Small intestine (tissue), 16 donors: ENCODE measurements at places on chromosomes 1 and 21.

DNA sequence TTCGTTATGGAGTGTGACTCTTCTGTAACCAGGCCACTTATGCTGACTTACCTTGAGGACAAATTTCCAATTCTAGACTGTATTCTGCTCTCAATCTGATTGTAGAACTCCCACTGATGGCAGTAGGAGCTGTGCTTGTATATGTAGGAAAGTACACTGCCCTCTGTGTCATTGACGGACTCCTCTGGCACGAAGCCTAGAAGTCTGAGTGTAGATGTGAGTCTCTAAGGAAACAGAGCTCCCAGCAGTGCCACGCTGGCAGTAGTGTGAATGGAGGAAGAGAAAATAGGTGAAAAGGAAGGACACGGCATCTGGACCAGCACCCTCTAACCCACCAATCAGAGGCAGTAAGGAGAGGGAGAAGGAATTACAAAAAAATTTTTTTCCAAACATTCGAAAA, 130.4 kb upstream of the ADGRL2 start:
- no peaks in the 10 kb centered on the region for H3K36me3 ChIP-seq
- H3K27ac ChIP-seq: no peak overlapping the region
- no peaks in the 10 kb centered on the region for H3K27me3 ChIP-seq
- peak; percentile 82 for DNase-seq
- no peaks in the 10 kb centered on the region for H3K4me1 ChIP-seq
- no peak overlapping the region for H3K4me3 ChIP-seq

DNA sequence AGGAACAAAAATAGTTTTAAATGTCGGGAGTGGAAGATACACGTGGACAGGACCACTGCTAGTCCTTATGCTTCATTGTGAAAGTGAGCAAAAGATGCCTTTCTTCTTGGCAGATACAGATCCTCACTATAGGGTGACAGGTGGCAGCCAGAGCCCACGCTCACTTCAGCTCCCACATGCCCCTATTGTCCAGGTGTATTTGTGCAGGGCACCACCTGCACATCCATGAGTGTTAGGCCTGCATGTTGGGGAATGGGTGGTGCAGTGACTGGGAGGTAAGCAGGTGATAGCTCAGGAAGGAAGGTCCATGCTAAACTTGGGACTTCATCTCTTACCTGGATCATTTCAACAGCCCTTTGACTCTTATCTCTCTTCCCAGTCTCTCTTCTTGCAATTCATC, 27.4 kb downstream of the SLC5A9 start:
- H3K4me3 ChIP-seq: no peak overlapping the region
- H3K36me3 ChIP-seq: peaks cover 30% of the 10 kb centered on the region
- H3K27me3 ChIP-seq: no peaks in the 10 kb centered on the region
- DNase-seq: peak; percentile 34
- peaks cover 17% of the 10 kb centered on the region for H3K4me1 ChIP-seq

GRCh38 chr1:194117582-194117981, 931.2 kb upstream of the B3GALT2 start:
- peak; percentile 4 for DNase-seq
- no peaks in the 10 kb centered on the region for H3K27me3 ChIP-seq
- no peaks in the 10 kb centered on the region for H3K4me1 ChIP-seq
- H3K27ac ChIP-seq: no peak overlapping the region
- H3K36me3 ChIP-seq: no peaks in the 10 kb centered on the region

GRCh38 chr1:150563340-150564038, 14.3 kb downstream of the ADAMTSL4 start:
- peak overlapping the region; percentile 68 for H3K27ac ChIP-seq
- no peaks in the 10 kb centered on the region for H3K36me3 ChIP-seq
- H3K27me3 ChIP-seq: no peaks in the 10 kb centered on the region
- H3K4me3 ChIP-seq: no peak overlapping the region
- peak; percentile 62 for DNase-seq

- H3K4me3 ChIP-seq: no peak overlapping the region
- no peak for DNase-seq
- no peaks in the 10 kb centered on the region for H3K36me3 ChIP-seq
- peaks cover 6% of the 10 kb centered on the region for H3K4me1 ChIP-seq
- no peak overlapping the region for H3K27ac ChIP-seq
Measured at GRCh38 chr21:42303443-42303842, 11.8 kb downstream of the TFF3 start.

DNA sequence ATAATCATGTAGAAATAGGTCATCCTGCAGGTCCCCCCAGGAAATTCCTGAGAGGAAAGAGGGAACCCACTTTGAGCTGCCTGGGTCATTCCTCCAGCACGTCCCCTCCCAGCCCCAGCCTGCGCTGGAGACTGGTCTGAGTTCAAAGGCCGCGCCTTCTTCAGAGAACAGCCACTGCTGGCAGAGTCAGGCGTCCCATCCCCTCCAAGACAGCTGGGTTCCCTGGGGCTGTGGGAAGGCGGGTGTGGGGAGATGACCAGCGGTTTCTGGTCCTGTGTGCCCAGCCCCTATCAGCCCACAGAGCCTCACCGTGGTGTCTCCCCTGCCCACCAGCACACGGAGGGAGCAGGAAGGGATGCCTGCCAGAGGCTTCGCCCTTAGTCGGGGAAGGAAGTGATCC, 18.0 kb upstream of the TRAPPC10 start:
- no peak overlapping the region for H3K4me3 ChIP-seq
- DNase-seq: peak; percentile 32
- H3K4me1 ChIP-seq: no peaks in the 10 kb centered on the region
- H3K36me3 ChIP-seq: no peaks in the 10 kb centered on the region
- no peaks in the 10 kb centered on the region for H3K27me3 ChIP-seq

DNA sequence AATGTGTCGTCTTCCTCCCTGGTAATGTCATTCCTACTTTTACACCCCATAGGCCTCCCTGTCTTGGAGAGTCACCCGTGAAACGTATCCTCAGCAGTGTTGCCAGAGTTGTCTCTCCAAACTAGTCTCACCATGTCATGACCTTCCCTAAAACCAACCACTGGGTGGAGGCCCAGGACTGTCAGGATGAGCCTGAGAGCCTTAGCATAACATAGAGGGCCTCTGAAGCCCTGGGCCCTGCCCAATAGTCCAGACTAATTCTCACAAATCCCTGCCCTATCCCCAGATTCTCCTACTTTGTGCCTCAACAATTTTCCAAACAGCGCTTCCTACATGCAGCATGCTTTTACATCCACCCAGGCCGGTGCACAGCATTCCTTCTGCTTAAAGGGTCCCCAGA, 29.3 kb upstream of the HSD3B1 start:
- H3K27me3 ChIP-seq: no peaks in the 10 kb centered on the region
- no peak overlapping the region for H3K27ac ChIP-seq
- no peaks in the 10 kb centered on the region for H3K4me1 ChIP-seq
- no peak for DNase-seq
- H3K4me3 ChIP-seq: no peak overlapping the region

DNA sequence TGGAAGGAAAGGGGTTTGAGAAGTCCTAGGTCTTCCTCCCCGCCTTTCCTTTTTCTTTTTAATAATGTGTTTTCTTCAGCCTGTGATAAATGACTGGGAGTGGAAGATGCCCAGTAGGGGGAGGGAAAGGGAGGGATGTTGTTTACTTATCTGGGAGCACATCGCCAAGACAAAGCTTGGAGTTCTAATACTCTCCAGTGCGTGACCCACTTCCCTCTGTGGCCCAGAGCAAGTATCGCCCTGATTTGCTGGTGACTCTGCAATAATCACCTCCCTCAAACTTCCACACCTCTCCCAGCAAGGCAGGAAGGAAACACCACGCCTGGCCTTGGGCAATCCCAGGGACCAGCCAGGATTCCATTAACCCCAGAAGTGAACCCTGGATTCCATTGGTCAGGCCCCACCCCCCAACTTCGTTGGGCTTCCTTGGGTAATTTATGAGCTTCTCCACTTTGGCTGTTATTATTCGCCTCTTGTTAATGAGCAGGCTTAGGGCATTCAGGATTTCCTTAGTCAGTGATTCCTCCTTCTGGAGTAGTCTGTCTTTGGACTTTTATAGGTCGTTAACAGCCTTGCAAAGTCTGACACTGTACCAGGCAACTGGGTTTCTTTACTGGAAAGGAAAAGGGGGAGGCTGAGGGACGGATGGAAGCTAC, 24.3 kb upstream of the GRHL3 start:
- no peaks in the 10 kb centered on the region for H3K36me3 ChIP-seq
- peak overlapping the region; percentile 57 for H3K27ac ChIP-seq
- H3K27me3 ChIP-seq: no peaks in the 10 kb centered on the region
- H3K4me1 ChIP-seq: peaks cover 2% of the 10 kb centered on the region

GRCh38 chr21:39209334-39209688, 26.1 kb upstream of the PSMG1 start:
- H3K27ac ChIP-seq: no peak overlapping the region
- no peaks in the 10 kb centered on the region for H3K27me3 ChIP-seq
- no peaks in the 10 kb centered on the region for H3K4me1 ChIP-seq
- DNase-seq: no peak
- peaks cover 11% of the 10 kb centered on the region for H3K36me3 ChIP-seq
- H3K4me3 ChIP-seq: no peak overlapping the region

GRCh38 chr1:94382201-94382600, 36.0 kb upstream of the ABCD3 start:
- H3K36me3 ChIP-seq: no peaks in the 10 kb centered on the region
- no peak overlapping the region for H3K4me3 ChIP-seq
- peak; percentile 39 for DNase-seq
- H3K27me3 ChIP-seq: no peaks in the 10 kb centered on the region
- H3K27ac ChIP-seq: no peak overlapping the region
- H3K4me1 ChIP-seq: peaks cover 8% of the 10 kb centered on the region

- peak; percentile 85 for DNase-seq
- no peaks in the 10 kb centered on the region for H3K27me3 ChIP-seq
- H3K36me3 ChIP-seq: no peaks in the 10 kb centered on the region
- no peaks in the 10 kb centered on the region for H3K4me1 ChIP-seq
Measured at GRCh38 chr1:22673486-22674409, 20.7 kb downstream of the C1QB start.

DNA sequence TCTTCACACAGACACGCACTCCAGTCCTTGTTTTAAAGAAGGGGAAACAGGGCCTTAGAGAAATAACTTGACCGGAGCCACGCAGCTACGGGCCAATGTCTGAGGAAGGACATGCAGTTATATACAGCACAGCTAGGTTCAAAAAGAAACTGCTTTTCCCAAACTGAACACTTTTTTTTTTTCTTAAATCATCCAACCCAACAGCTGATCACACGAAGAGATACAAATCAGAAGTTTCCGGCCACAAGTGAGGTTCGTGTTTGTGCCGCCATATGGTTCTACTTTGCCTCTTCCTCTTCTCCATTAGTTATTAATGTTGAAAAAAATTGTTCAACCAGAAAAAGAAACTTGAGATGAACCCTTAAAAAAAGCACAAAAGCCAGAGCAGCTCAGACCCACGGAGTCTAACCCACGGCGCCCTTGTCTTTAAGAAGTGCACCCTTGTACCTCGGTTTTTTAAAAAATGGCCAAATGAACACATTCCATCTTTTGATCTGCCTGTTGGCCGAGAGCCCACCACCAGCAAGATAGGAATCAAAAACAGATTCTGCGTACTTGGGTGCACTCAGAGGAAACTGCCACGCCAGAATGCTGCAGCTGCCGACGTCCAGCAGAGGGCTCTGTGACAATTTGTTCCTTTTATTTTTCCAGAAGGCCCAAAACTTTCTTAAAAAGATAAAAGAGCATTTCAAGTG, 78.9 kb downstream of the SLC66A1 start:
- no peaks in the 10 kb centered on the region for H3K36me3 ChIP-seq
- DNase-seq: peak; percentile 59
- peak overlapping the region; percentile 90 for H3K27ac ChIP-seq
- H3K4me3 ChIP-seq: no peak overlapping the region
- H3K27me3 ChIP-seq: no peaks in the 10 kb centered on the region

GRCh38 chr1:143553627-143554026, 418.2 kb downstream of the FAM72C start:
- no peaks in the 10 kb centered on the region for H3K4me1 ChIP-seq
- H3K36me3 ChIP-seq: no peaks in the 10 kb centered on the region
- DNase-seq: no peak
- no peak overlapping the region for H3K4me3 ChIP-seq

DNA sequence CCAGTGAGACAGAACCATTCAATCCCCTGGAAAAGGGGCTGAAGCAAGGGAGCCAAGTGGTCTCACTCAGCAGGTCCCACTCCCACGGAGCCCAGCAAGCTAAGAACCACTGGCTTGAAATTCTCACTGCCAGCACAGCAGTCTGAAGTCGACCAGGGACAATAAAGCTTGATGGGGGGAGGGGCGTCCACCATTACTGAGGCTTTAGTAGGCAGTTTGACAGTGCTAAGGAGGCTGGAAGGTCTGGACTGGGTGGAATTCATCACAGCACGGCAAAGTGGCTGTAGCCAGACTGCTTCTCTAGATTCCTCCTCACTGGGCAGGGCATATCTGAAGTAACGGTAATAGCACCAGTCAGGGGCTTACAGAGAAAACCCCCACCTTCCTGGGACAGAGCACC, 105.4 kb upstream of the GORAB start:
- no peak overlapping the region for H3K27ac ChIP-seq
- H3K4me3 ChIP-seq: no peak overlapping the region
- no peaks in the 10 kb centered on the region for H3K36me3 ChIP-seq
- H3K27me3 ChIP-seq: no peaks in the 10 kb centered on the region
- no peaks in the 10 kb centered on the region for H3K4me1 ChIP-seq

GRCh38 chr1:173489149-173489600, 12.0 kb downstream of the PRDX6 start:
- no peak overlapping the region for H3K27ac ChIP-seq
- H3K36me3 ChIP-seq: peaks cover 8% of the 10 kb centered on the region
- no peak for DNase-seq
- H3K4me1 ChIP-seq: no peaks in the 10 kb centered on the region
- no peaks in the 10 kb centered on the region for H3K27me3 ChIP-seq
- no peak overlapping the region for H3K4me3 ChIP-seq

- H3K4me3 ChIP-seq: no peak overlapping the region
- no peak overlapping the region for H3K27ac ChIP-seq
Measured at GRCh38 chr1:193260896-193261295, 74.5 kb upstream of the B3GALT2 start.

- H3K36me3 ChIP-seq: peaks cover 2% of the 10 kb centered on the region
- no peak overlapping the region for H3K4me3 ChIP-seq
- peaks cover 5% of the 10 kb centered on the region for H3K4me1 ChIP-seq
- no peak overlapping the region for H3K27ac ChIP-seq
- no peaks in the 10 kb centered on the region for H3K27me3 ChIP-seq
- DNase-seq: peak; percentile 37
Measured at GRCh38 chr1:113808450-113809195, 3.7 kb downstream of the RSBN1 start.

DNA sequence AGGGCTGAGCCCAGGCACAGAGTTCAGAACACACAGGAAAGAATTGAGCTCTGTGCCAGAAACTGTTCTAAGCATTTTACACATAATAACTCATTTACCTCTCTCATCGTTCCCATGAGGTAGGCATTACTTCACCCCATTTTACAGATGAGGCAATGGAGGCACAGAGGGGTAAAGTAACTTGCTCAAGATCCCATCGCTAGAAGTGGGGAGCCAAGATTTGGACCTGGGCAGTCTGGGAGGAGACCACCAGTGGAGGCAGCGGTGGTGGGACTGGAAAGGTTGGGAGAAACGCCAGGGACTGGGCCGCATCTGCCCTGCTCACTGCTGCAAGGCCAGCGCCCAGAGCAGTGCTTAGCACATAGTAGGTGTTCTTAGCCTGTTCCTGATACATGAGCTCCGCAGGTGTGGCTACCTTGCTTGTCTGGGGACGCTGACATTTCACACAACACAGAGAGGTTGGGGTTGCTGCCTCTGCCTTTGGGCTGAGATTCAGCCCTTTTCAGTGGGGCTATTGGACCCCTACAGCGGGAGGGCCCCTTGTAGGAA, 27.8 kb upstream of the EPS8L3 start:
- H3K4me3 ChIP-seq: no peak overlapping the region
- no peaks in the 10 kb centered on the region for H3K36me3 ChIP-seq
- peaks cover 53% of the 10 kb centered on the region for H3K4me1 ChIP-seq
- DNase-seq: no peak
- peak overlapping the region; percentile 74 for H3K27ac ChIP-seq
